Frontal cortex (tissue), 4 donors: ENCODE measurements at places on chromosomes 7 and 10.

- DNase-seq = no peak
Observed at GRCh38 chr10:100653957-100654781, 91.2 kb upstream of the PAX2 start.

DNA sequence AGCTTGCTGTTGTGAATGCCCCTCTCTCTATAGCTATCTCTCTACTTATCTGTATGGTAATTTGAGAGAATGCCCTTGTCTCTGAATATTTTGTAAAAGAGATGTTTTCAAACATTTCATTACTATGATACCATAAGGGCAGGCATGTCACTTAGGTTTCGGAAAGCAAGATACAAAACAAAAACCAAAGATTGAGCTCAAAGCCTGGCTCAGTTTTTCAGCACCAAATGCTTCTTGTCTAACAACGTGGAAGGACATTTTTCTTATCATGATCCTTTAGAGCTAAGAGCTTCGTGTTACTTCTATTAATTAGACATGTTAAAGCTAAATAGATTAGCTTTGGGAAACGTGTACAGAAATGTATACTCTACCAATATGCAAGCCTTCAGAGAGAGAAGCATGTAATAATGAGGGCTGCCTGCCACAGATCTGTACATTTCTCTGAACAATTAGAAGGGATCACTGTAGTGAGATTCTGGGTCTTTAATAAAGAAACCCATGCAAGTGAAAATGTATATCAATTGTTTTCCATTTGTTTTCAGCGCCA lies 148.9 kb downstream of the ARID5B start:
- DNase-seq = no peak

DNA sequence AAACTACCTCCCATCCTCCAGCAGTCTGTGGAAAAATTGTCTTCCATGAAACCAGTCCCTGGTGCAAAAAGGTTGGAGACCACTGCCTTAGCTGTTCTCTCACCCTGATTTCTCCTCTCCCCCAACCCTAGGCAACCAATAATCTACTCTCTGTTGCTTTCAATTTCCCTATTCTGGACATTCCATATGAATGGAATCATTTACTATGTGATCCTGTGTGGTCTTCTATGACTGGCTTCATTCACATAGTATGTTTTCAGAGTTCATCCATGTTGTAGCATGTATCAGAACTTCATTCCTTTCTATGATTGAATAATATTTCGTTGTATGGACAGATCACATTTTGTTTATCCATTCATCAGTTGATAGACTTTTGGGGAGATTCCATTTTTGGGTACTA lies 38.3 kb upstream of the DLG5 start:
- DNase-seq = no peak

- DNase-seq = no peak
Observed at GRCh38 chr7:93747019-93747418, 143.5 kb downstream of the TFPI2 start.

- no peak for DNase-seq
Observed at GRCh38 chr7:106282852-106283251, 1.9 kb downstream of the NAMPT start.

DNA sequence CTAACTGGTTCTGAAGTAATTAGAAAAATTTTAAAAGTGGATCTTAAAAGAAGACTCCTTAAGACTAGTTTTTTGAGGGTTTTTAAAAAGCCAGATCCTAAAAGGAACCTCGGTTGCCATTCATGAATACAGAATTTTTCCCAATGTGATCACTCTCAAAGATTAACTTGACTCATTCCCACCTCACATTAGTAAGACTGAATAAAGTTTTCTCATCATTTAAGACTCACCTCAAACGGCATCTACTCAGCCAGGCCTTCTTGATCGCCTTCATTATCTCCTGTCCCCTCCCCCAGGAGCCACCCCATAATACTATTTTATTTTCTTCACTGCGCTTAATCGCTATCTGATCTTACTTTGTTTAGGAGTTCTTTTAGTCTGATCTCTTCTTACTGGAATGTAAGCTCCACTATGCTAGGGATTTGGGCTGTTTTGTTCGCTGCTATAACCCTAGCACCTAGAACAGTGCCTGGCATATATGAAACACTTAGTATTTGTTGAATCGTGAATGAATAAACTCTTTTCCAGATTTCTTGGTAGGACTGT lies 55.9 kb upstream of the PCGF5 start:
- DNase-seq = no peak

DNA sequence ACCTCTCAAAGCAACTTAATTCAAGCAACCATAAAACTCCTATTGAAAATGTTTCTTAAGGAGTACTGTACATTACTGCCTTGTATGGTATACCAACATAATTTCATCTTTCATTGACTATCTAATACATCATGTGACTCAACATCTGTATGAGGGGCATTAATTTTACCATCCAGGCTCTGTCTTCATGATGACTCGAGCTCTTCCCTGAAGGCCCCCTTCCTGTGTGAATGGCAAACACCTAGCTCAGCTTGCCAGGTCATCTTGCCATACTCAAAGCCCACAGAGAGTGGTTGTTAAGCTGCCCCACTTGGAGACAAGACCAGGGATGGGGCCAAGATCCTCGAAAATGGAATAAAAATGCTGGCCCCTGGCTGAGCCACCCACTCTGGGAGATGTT lies 82.4 kb downstream of the SGMS1 start:
- DNase-seq = no peak

- peak; percentile 47 for DNase-seq
Observed at GRCh38 chr7:128831994-128832879, 2.0 kb downstream of the FLNC start.

- DNase-seq = no peak
Observed at GRCh38 chr7:65832281-65832680, 40.6 kb upstream of the VKORC1L1 start.

GRCh38 chr7:64873517-64873916 lies 29.6 kb upstream of the ZNF273 start:
- DNase-seq = no peak

GRCh38 chr7:158353606-158354570 lies 233.7 kb downstream of the PTPRN2 start:
- no peak for DNase-seq

GRCh38 chr7:106142136-106142535 lies 30.0 kb upstream of the SYPL1 start:
- no peak for DNase-seq

DNA sequence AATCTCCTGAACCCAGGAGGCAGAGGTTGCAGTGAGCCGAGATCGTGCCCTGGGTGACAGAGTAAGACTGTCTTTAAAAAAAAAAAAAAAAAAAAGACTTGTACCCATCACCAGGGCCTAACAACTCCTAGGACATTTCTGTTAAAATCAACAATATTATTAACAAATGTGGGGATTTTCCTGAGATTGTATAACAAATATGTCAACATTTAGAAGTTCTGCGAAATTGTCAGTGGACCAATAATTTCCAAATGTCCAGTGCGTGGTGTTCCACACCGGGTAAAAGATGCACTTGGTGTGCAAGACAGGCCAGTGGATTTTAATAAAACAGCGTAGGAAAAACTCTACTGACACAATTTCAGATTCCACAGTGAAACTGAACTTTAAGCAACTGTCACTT lies 71.1 kb downstream of the TNS3 start:
- DNase-seq = no peak

- DNase-seq = no peak
Observed at GRCh38 chr10:113937756-113938155, 83.3 kb downstream of the NHLRC2 start.

GRCh38 chr10:13382703-13383398 lies 34.8 kb upstream of the SEPHS1 start:
- no peak for DNase-seq

- no peak for DNase-seq
Observed at GRCh38 chr7:127848241-127848640, 183.0 kb downstream of the LRRC4 start.

DNA sequence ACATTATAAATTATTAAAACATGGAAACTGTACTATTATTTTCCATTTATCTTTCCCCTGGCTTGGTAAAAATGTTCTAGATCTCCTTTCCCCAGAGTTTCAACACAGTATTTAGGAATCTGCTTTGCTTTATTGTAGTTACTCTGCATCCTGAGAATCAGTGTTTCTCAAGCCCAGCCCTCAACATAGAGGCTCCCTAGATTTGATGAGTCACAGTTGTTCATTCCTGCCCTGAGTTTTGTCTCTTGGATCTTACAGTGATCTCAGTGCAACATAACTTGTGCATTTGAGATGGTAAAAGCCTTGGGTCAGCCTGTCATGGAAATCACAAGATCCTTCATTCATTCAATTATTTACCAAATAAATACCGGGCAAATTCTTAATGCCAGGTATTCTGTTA lies 63.0 kb downstream of the VAX1 start:
- DNase-seq = no peak

GRCh38 chr7:121420976-121421375 lies 24.9 kb upstream of the FAM3C start:
- DNase-seq = no peak

DNA sequence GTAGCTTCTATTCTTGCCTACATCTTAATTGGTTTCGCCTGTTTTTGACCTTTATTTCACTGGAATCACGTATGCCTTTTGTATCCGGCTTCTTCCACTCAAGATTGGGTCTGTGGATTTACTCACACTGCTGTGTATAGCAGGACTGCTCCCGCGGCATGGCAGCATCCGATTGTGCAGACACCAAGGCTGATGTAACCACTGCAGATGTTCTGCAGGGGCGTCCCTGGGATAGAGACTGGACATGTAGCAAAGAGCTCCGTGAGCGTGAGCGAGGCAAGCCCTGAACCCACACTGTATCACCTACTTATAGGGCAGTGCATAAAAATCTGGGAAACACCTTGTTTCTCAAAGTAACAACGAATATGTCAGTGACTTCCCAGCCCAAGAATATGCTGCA lies 11.4 kb upstream of the IDI2 start:
- DNase-seq = no peak

DNA sequence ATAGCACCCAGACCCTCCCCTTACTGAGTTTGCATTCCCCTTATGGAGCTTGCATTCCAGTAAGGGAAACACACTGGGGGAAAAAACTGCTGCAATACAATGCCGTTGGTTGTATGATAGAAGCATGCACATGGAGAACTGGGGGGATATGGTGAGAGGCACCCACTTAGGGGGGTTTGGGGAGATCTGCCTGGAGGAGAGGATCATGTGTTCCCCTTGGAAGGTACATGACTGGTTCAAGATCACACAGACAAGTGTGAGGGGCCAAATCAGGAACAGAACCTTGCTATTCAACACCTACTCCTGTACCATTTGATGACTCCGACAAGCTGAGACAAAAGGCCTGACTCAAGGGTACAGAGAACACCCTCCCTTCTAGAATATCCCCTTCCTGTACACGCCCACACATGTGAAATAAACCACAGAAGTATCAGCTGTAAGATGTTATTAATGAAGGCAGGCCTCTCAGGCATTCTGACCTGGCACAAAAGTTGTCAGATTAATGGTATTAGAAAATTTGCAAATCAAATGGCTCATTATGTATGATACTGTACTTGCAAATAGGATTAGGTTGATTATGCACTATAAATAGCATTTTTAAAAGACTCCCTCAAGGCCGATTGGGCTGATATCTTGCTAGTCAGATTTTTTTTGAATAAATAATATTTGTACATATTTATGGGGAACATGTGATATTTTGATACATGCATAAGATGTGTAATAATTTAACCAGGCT lies 122.2 kb downstream of the NPY start:
- no peak for DNase-seq

GRCh38 chr10:13672548-13672947 lies 85.8 kb downstream of the PRPF18 start:
- no peak for DNase-seq

DNA sequence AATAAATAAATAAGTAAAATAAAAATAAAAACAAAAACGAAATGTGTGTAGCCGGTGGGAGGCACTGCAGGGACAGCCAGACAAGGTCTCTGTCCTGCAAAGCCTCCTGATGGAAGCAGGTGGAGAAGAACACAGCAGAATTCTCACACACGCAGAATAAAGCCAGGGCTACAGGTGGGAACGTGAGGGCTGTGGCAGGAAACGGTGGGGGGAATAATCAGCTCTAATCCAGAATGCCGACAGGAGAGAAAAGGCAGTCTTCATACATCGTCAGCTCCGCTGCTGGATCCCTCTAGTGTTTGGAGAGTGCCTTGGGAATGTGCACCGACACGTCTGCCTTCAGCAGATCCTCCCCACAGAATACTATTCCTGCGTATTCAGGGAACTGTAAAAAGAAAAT lies 6.8 kb upstream of the SNX8 start:
- no peak for DNase-seq

DNA sequence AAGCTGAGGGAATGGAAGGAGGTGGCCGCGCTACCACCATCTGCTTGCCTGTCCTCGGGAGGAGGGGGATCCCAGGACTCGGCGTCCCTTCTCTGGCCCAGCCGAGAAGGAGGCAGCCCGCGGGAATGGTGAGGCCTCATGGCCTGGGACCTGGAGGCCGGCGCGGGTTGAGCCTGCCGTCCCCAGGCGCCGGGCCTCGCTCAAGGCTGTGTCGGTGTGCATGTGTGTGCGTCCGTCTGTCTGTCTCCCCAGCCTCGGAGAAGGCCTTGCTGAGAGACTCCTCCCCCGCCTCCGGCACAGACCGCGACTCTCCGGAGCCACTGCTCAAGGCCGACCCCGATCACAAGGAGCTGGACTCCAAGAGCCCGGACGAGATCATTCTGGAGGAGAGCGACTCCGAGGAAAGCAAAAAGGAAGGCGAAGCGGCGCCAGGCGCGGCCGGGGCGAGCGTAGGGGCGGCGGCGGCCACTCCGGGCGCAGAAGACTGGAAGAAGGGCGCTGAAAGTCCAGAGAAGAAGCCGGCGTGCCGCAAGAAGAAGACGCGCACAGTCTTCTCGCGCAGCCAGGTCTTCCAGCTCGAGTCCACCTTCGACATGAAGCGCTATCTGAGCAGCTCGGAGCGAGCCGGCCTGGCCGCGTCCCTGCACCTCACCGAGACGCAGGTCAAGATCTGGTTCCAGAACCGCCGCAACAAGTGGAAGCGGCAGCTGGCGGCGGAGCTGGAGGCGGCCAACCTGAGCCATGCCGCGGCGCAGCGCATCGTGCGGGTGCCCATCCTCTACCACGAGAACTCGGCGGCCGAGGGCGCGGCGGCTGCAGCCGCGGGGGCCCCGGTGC lies 1.3 kb downstream of the HMX3 start:
- DNase-seq = no peak

DNA sequence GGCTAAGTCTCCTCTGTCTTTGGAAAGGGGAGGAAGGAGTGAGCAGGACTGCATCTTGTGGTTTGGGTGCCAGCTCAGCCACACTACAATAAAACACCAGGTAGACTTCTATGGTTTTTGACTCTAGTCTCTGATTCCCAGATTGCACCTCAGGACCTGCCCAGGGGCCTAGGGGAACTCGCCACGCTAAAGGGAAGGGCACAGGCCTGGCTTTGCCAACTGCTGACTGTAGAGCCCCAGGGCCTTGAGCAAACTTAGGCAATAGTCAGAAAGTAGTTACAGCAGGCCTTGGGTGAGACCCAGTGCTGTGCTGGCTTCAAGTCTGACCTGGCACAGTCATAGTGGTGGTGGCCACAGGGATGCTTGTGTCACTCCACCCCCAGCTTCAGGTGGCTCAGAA lies 24.2 kb upstream of the PRR15 start:
- DNase-seq = no peak

GRCh38 chr7:106881984-106882383 lies 16.9 kb downstream of the PIK3CG start:
- no peak for DNase-seq

- DNase-seq = no peak
Observed at GRCh38 chr7:77217474-77218185, 18.0 kb upstream of the FGL2 start.
